Ovary (tissue), 10 donors: ENCODE measurements at places on chromosomes 3 and 15. TPM values are rescaled to one million over a fixed set of nuclear protein-coding genes. Genes with fewer than 3 reads are reported as not detected.

Gene CHDH
- 3.9 TPM for total RNA-seq

Gene OIP5
- 1.9 TPM for total RNA-seq

DNA sequence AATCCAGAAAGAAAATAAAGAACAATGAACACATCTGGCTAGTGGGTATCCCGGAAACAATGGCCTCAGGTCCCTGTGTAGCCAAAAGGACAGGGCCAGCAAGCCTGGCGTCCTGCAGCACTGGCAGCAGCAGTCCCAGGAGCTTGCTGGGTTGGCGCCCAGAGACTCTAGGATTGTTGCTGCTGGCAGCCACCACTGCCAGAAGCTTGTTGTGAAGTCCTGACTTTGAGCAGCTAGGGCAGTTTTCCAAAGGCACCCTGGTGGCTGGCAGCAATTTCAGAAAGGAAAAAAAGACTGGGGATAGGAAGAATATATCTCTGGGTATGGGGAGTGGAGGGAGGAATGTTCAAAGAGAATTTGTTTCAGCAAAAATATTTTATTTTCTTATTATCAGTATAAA is 11.3 kb downstream of the SHQ1 start:
- DNase-seq, result peak; percentile 25
- no peaks in the 10 kb centered on the region for H3K36me3 ChIP-seq
- no peak overlapping the region for H3K27ac ChIP-seq
- no peak overlapping the region for H3K4me3 ChIP-seq
- H3K4me1 ChIP-seq, result no peaks in the 10 kb centered on the region

- no peak overlapping the region for H3K4me3 ChIP-seq
- no peaks in the 10 kb centered on the region for H3K36me3 ChIP-seq
- DNase-seq, result no peak
- peaks cover 7% of the 10 kb centered on the region for H3K4me1 ChIP-seq
These were observed 15.5 kb downstream of the UMPS start for GRCh38 chr3:124745756-124746155.

Gene SCN11A
- 0.08 TPM for total RNA-seq

- no peak overlapping the region for H3K4me3 ChIP-seq
- peak overlapping the region; percentile 65 for H3K27ac ChIP-seq
- no peaks in the 10 kb centered on the region for H3K27me3 ChIP-seq
These were observed 41.8 kb downstream of the SMAD3 start for GRCh38 chr15:67107014-67107812.

Gene FBXW12
- total RNA-seq, result not detected

DNA sequence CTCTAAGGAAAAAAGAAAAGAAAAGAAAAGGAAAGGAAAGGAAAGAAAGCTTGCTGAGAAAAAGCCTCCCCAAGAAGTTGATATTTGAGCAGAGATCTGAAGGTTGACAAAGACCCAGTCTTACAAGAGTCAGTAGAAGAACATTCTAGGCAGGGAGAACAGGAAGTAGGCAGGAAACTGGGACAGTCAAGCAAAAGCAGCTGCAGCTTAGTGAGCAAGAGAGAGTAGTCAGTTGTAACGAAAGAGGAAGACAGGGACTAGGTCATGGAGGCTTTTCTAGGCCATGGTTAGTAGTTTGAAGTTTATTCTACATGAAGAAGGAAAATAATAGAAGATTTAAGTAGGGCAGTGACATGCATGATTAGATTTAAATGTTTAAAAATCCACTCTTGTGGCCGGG is 31.8 kb upstream of the KLHL6 start:
- H3K27me3 ChIP-seq, result no peaks in the 10 kb centered on the region
- H3K36me3 ChIP-seq, result no peaks in the 10 kb centered on the region
- no peak for DNase-seq
- no peak overlapping the region for H3K4me3 ChIP-seq
- peaks cover 23% of the 10 kb centered on the region for H3K4me1 ChIP-seq
- no peak overlapping the region for H3K27ac ChIP-seq

GRCh38 chr15:26234976-26235767 is 372.0 kb upstream of the ATP10A start:
- no peak overlapping the region for H3K27ac ChIP-seq
- no peaks in the 10 kb centered on the region for H3K4me1 ChIP-seq
- no peaks in the 10 kb centered on the region for H3K36me3 ChIP-seq

DNA sequence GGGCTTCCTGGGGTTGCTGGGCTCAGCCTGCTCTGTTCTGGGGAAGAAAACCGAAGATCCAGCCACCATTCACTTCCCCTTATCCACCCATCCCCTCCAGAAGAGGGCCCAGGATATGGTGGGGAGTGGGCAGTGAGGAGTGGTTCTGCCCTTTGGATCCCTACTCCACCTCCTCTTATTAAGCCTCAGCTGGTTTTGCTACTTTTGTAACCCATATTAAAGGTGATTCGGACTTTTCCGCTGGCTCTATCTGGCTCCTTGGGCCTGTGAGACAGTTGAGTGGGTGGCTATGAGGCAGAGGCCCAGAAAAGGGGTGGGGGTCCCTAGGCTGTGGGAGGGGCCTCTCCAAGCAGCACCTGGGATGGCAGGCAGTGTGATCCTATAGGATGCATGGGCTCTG is 33.8 kb downstream of the NBEAL2 start:
- no peaks in the 10 kb centered on the region for H3K36me3 ChIP-seq
- no peak overlapping the region for H3K27ac ChIP-seq
- no peak overlapping the region for H3K4me3 ChIP-seq
- no peaks in the 10 kb centered on the region for H3K27me3 ChIP-seq
- no peak for DNase-seq

GRCh38 chr3:27590437-27591298 is 106.5 kb upstream of the SLC4A7 start:
- DNase-seq, result no peak
- no peak overlapping the region for H3K4me3 ChIP-seq
- peaks cover 3% of the 10 kb centered on the region for H3K4me1 ChIP-seq
- no peaks in the 10 kb centered on the region for H3K36me3 ChIP-seq
